ENCODE measurements at places on chromosomes 2 and 18.
A peak's percentile ranks its signal among the peaks of the same experiment; 100 is the strongest.

DNA sequence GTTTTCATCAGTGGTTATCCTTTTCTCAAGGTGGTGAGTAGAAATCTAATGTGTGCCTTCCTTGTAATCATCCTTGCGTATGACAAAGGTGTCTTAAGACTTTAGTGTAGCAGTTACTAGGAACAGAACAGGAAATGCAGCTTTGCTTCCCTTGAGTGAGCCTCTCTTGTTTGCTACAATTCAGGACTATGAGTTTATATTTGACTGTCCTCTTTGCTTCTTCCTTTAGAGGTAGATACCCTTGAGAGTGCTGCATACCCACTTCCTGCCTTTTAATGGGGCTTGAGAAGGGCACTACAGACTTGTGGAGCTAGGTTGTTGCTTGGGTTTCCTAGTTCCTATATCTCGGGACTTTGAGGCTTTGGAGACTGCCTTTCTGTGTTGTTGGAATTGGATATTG, 3.8 kb downstream of the KCNJ13 start:
- DNase-seq, result peak; percentile 68

- no peak for DNase-seq
Observed at GRCh38 chr18:42095732-42096377, 140.8 kb downstream of the PIK3C3 start.

GRCh38 chr2:105809723-105810122, 65.0 kb downstream of the NCK2 start:
- no peak for DNase-seq

GRCh38 chr2:122261911-122262310, 506.5 kb downstream of the TSN start:
- DNase-seq, result no peak

GRCh38 chr18:63199743-63200241, 119.8 kb downstream of the BCL2 start:
- peak; percentile 93 for DNase-seq

DNA sequence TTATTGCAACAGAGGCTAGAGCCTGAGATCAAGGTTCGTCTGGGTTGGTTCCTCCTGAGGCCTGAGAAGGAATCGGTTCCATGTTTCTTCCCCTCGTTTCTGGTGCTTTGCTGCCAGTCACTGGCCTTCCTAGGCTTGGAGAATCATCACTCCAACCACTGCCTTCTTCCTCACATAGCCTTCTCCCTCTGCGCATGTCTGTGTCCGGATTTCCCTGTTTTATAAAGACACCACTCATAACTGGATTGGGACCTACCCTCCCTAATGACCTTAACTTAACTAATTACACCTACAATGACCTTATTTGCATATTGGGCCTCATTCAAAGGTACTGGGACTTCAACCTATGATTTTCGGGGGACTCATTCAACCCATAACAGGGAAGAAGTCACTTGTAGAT, 119.8 kb upstream of the CCDC68 start:
- DNase-seq, result no peak

DNA sequence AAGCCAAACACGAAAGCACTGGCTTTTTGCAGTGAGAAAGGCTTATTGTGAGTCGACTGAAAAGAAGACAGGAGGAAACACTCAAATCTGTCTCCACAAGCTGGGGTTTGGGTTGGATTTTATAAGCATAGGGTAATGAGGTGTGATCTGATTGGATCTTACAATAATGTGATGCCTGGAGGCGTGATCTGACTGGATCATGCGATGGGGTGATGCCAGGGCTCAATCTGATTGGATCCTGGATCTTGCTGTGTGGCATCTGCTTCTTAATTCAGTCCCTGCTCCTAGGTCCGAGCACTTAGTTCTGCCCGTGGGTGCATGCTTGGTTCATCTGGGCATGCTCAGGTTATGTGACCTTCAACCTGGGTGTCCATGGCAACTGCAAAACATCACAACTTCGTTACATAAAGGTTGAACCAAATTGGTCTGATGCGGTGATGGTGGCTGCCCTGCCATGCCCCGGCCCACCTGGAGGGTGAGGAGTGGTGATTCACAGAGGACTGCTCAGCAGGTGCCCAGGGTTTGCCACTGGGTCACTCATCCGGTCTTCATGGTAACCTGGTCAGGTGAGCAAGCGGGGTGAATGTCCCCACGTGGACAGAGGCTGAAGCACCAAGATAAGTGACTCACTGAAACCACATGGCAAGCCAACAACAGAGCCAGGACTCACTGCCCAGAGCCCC, 111.0 kb downstream of the KCNF1 start:
- DNase-seq, result no peak

DNA sequence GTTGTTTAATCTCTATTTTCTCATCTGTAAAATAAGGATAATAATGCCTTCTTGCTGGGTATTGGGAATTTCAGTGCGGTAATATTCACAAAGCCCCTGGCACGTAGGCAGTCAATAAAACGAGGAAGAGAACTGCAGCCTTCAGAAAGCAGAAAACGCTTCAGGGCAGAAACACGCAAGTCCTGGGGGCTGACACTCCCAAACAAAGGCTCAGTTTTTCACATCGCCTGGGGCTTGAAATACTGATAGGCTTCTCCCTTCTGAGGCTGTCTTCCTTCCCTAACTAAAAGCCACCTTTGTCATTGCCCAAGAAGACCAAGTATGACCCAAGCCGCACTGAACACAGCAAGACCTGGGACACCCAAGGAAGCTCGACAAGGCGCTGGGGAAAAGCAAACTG, 32.4 kb downstream of the TMEM177 start:
- DNase-seq, result no peak

GRCh38 chr2:64869126-64869525, 120.1 kb upstream of the SLC1A4 start:
- no peak for DNase-seq

GRCh38 chr2:98608962-98609604, 694 bp downstream of the UNC50 start:
- DNase-seq, result no peak

GRCh38 chr2:234500394-234501006, 3.6 kb upstream of the ARL4C start:
- DNase-seq, result peak; percentile 89

GRCh38 chr2:200314976-200315567, 8.6 kb downstream of the SPATS2L start:
- no peak for DNase-seq

GRCh38 chr2:8416849-8417832, 264.7 kb upstream of the ID2 start:
- no peak for DNase-seq

DNA sequence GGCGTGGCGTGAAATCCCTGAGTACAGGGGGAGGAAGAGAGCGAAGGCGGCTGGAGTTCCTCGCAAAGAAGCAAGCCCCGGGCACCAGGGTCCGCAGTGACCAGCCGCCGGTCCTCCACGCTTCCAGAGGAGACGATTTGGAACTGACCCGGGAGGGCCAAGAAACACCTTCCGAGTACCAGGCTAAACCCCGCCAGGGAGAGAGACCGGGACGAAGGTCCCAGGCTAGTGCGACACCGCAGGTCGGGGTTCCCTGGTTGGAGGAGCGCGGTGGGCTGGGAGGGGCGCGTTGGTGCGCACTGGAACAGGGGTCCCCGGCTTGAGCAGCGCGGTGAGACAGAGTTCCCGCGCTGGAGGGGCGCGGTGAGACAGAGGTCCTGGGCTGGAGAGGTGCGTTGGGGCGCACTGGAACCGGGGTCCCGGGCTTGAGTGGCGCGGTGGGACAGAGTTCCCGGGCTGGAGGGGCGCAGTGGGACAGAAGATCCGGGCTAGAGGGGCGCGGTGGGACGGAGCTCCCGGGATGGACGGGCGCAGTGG, 901 bp downstream of the WDFY1 start:
- DNase-seq, result no peak

Measured in CD4-positive, alpha-beta T cell treated with Interleukin-4 for 4 hours (primary cell).